ENCODE measurements at places on chromosomes 1 and 21.

- DNase-seq: no peak
These were observed 32.1 kb downstream of the DYRK1A start for GRCh38 chr21:37398697-37399096.

DNA sequence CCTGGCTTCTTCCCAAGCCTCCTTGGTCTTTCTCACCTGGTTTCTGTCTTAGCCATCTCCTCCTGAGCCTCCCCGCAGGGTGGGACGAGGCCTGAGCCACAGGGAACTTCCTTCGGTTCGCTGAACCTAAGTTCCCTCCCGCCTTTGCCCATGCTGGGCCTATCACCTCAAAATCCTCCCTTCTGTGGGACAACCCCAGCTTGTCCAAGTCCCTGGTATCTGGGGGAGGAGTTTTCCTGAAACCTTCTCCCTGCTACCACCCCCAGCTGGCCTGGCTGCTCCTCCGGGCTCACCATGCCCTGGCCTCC lies 27.7 kb upstream of the VPS13D start:
- DNase-seq: no peak

GRCh38 chr21:26717146-26717739 lies 128.0 kb downstream of the ADAMTS1 start:
- no peak for DNase-seq

GRCh38 chr1:55584526-55585401 lies 369.6 kb upstream of the USP24 start:
- DNase-seq: peak; percentile 55

- DNase-seq: no peak
These were observed 6.1 kb downstream of the SLC25A24 start for GRCh38 chr1:108194051-108194450.

DNA sequence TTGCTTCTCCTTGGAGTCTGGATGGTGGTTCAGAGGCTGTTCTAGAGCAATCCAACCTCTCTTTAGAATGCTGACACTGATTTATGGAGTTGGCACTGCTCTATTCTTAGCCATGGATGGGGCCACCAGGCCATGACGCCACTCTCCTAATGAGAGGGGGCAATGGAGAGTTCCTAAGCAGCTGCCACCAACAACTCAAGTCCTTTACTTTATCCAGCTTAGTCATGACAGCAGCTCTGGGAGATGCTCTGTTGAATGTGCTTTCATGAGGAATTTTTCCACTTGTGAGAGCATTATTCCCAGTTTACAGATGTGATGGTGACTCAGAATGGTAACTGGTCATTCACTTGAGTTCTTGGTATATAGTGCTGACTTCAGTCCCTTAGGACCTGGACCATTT lies 366.3 kb downstream of the HHAT start:
- DNase-seq: peak; percentile 36

DNA sequence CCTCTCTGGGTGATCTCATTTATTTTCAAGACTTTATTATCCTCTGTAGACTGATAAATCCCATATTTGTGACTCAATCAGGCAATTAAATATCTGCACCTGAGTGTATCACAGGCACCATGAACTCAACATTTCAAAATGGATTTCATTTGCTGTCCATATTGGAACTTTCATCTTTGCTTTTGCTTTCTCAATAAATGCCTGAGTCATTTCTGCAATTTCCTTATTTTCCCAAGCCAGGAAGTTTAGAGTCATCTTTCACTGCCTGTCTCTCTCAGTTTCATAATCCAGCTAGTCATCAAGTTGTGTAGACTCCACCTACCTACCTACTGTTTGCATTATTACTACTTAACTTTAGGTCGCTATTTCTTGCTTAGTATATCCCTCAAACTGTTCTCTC lies 540.9 kb downstream of the LMO4 start:
- peak; percentile 50 for DNase-seq

- DNase-seq: no peak
These were observed 782.9 kb upstream of the TPTE start for GRCh38 chr21:9738527-9738926.

- DNase-seq: no peak
These were observed 10.6 kb upstream of the NGF start for GRCh38 chr1:115348636-115349035.

GRCh38 chr1:7536891-7537591 lies 234.1 kb upstream of the VAMP3 start:
- DNase-seq: no peak

- peak; percentile 58 for DNase-seq
These were observed 55.2 kb downstream of the SLC9A1 start for GRCh38 chr1:27099587-27100334.

Measured in astrocyte (in vitro differentiated cells and primary cell).